ENCODE measurements at places on chromosomes 7 and 10.
A peak's percentile ranks its signal among the peaks of the same experiment; 100 is the strongest.

DNA sequence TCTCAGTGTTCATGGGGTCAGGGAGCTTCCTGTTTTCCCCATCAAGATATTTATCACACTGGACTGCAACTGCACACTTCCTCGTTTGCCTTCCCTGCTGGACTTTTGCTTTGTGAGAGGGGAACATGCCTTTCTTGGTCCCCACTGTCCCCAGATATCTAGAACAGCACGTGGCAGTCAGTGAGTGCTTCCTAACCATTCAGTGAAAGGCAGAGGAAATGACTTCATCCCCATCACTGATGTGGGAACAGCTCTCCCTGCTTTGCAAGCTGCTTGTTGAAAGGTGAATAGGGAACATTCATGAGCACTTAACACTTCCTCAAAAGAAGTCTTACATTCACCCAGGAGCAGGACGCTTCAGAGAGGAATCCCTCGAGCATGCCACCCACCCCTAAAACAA lies 135.4 kb downstream of the MYOF start:
- peak overlapping the region; percentile 42 for H3K27ac ChIP-seq
- H3K36me3 ChIP-seq = peaks cover 63% of the 10 kb centered on the region
- no peak overlapping the region for H3K4me3 ChIP-seq
- no peaks in the 10 kb centered on the region for H3K27me3 ChIP-seq
- peaks cover 14% of the 10 kb centered on the region for H3K4me1 ChIP-seq
- peak; percentile 60 for DNase-seq

- no peak overlapping the region for H3K27ac ChIP-seq
- DNase-seq = no peak
- peaks cover 13% of the 10 kb centered on the region for H3K4me1 ChIP-seq
- peaks cover 18% of the 10 kb centered on the region for H3K36me3 ChIP-seq
- no peaks in the 10 kb centered on the region for H3K27me3 ChIP-seq
- H3K4me3 ChIP-seq = no peak overlapping the region
Measured at GRCh38 chr10:33189363-33189762, 145.1 kb downstream of the NRP1 start.

DNA sequence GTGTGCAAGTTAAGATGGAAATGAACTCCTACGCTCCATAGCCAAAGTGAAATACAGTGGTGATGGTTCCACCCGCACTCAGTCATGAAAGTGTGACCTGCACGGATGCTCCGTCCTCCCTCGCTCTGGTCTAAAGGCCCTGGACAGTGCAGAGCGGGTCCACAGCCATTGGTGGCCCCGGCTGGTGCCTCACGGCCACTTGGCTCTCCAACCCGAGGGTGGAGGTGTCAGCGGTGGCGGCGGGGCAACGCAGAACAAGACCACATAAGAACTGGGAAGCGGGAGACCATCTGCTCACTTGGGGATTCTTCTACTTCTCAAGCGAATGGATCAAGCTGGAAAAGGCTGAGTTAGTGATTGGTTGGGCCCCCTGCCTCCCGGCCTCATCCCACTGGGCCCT lies 60.7 kb downstream of the NKX6-2 start:
- H3K36me3 ChIP-seq = no peaks in the 10 kb centered on the region
- no peaks in the 10 kb centered on the region for H3K27me3 ChIP-seq
- no peaks in the 10 kb centered on the region for H3K4me1 ChIP-seq
- no peak overlapping the region for H3K27ac ChIP-seq
- no peak overlapping the region for H3K4me3 ChIP-seq

DNA sequence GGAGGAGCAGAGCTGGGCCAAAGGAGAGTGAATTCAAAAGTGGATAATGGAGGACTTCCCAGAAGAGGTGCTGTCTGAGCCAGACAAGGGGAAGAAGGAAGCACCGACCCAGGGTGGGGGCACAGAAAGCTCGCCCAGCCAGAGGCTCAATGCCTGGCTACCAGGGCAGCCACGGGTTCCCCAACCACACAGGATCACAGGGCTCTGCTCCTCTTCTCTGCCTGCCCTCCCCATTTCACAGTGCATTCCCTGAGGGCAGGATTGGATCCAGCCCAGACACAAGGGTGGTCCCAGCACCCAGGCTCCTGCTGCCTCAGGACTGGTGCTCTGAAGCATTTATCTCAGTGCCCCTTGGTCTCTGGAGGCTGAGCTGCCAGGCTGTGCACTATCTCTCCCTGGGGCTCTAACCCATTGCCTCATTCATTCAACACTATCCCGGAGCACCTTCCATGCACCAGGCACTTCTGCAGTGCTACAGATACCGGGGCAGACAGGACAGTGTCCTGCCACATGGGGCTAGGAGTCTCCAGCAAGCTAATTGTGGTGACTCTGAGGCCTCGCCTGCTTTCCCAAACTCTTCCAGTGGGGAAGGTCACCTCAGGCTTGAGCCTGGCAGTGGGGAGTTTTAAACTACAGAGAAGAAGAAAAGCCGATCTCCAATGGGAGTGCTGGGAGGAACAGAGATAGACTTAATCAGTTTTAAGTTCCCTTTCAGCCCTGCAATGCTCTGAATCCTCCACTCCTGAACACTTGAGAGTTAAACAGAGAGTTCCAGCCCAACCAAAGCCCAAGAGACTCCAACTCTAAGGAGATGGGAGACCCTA lies 201.8 kb upstream of the ZMIZ1 start:
- DNase-seq = no peak
- peaks cover 2% of the 10 kb centered on the region for H3K27me3 ChIP-seq
- H3K27ac ChIP-seq = no peak overlapping the region
- no peak overlapping the region for H3K4me3 ChIP-seq

DNA sequence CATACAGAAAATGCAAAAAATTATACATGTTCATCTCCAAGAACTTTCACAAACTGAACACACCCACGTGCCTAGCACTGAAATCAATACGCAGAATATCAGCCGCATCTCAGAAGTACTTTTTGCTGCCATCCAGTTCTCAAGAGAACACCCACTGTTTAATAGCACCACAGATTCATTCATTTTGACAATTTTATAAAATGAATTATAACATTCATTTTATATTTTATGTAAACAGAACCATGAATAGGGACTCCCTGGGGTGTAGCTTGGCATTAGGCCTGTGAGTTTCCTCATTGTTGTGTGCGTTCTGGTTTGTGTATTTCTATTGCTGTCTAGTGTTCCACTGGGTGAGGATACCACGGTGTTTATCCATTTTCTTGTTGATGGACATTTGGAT lies 77.3 kb upstream of the PIP4K2A start:
- no peak for DNase-seq
- no peaks in the 10 kb centered on the region for H3K36me3 ChIP-seq
- peaks cover 6% of the 10 kb centered on the region for H3K27me3 ChIP-seq

DNA sequence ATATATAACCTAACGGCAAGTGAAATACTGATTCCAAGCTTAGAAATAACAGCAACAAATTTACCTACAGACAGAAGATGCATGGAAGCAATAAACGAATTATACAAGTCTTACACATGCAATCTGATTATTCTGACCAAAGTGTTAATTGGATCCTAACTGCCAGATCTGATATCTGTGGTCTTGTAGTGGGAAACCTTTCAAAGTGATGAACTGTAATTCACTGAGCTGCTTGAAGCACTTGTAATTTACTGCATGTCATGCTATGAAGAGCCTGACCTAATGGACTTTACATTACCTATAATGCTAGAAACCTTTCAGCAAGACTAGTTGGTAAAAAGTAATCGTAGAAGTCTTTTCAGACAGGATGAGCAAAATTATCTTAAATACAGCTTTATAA lies 205.6 kb downstream of the FOXP2 start:
- no peak overlapping the region for H3K27ac ChIP-seq
- DNase-seq = no peak
- H3K4me3 ChIP-seq = no peak overlapping the region
- no peaks in the 10 kb centered on the region for H3K36me3 ChIP-seq
- H3K27me3 ChIP-seq = no peaks in the 10 kb centered on the region
- H3K4me1 ChIP-seq = no peaks in the 10 kb centered on the region

GRCh38 chr7:3338161-3338560 lies 37.1 kb downstream of the SDK1 start:
- no peaks in the 10 kb centered on the region for H3K27me3 ChIP-seq
- H3K4me3 ChIP-seq = no peak overlapping the region
- H3K27ac ChIP-seq = no peak overlapping the region
- no peak for DNase-seq
- no peaks in the 10 kb centered on the region for H3K36me3 ChIP-seq

GRCh38 chr10:11823122-11823988 lies at the start of gene PROSER2:
Gene PROSER2, plus strand, starts transcription at chr10:11823356. Its CDS starts 28,722 bp downstream, at chr10:11852078.
- H3K27ac ChIP-seq = peak within 1 kb of the TSS; percentile 43
- DNase-seq = peak; percentile 70
- H3K27me3 ChIP-seq = no peaks in the 10 kb centered on the region
- H3K4me1 ChIP-seq = peaks cover 4% of the 10 kb centered on the region
- no peaks in the 10 kb centered on the region for H3K36me3 ChIP-seq

Data from endothelial cell of umbilical vein (primary cell).